ENCODE measurements at places on chromosomes 4 and X.
A peak's percentile ranks its signal among the peaks of the same experiment; 100 is the strongest.

GRCh38 chrX:148649145-148649795 lies 148.9 kb downstream of the AFF2 start:
- no peak for DNase-seq

DNA sequence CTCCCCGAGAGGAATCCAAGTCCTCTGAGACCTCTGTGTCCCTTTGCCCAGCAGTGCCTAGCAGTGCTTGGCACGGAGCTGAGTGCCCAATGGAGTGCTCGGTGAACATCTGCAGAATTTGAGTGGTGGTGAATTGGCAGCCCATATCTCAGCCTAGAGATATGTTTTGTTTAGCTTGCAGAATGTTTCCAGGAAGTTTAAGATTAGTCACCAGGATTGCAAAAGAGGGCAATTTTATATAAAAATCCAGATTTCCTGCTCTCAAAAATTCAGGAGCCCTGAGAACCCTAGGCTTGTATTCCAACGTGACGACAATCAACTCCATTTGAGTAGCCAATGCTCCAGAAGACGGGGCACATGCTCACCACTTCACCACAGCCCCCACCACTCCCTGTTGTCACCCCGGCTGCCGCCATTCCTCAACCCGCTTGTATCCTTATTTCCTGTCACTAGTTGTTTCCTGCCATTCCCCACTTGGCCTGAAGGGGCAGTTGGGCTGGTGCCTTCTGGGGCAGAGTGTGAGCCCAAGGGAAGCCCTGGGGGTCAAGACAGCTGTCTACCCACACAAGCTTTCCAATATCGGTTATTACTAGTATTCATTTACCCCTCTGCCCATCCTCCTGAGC lies 116.9 kb downstream of the EFNB1 start:
- no peak for DNase-seq

- no peak for DNase-seq
Measured at GRCh38 chr4:11138964-11139363, 289.7 kb downstream of the HS3ST1 start.

GRCh38 chr4:141826260-141826659 lies 189.9 kb downstream of the IL15 start:
- DNase-seq = no peak

DNA sequence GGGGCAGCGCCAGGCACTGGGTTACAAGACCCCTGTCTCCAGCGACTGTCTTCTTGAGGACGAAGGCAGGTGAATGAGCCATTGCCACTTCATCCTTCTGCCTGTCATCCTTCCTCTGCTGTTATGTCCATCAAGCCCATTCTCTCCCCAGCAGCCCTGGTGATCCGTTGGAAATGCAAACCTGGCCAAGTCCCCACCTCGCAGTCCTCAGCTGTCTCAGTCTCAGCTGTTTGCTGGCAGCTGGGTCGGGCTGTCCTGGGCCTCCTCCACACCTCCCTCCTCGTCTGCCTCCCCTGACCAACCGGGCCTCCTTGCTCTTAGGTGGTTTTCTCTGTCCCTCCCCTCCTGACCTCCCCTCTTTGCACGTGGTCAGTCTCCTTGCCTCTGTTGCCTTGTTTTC lies 38.0 kb downstream of the PTTG2 start:
- no peak for DNase-seq

DNA sequence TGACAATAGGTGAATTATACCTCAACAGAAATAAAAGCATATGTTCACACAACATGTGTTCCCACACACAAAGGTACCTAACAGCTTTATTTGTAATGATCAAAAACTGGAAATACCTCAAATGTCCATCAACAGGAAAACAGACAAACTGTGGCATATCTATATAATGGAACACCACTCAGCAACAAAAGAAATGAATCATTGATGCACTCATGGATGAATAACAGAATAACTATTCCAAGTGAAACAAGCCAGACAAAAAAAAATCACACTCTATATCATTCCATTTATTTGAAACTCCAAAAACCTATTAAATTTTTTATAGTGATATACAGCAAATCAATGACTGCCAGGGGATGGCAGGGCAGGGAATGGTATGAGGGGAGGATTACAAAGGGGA lies 148.1 kb downstream of the PLS3 start:
- DNase-seq = no peak

DNA sequence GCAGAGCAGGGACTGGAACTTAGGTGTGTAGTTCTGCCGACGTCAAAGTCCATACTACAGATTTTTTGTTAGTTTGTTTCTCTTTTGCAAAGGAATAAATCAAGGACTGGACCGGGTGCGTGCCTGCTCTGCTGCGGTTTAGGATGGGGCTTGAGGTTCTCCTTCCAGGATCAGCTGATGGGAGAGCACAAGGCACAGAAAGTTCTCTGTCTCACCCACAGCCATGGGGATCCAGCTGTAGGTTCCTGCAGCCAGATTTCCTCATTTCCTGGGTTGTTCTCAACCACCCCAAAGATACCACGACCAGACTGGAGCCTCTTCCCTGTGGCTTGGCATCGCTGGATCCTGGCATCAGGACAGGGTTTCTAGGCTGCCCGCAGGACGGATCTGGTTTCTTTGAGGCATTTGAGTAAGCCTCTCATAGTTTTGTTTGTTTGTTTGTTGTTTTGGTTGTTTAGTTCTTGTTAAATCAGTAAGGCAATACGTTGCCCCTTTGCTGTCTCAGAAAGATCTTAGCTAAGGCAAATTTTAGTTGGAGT lies 789 bp upstream of the SRPX start:
- no peak for DNase-seq

GRCh38 chrX:49089553-49089952 lies 9.9 kb upstream of the WDR45 start:
- no peak for DNase-seq

GRCh38 chrX:51694254-51694653 lies 11.6 kb upstream of the CENPVL2 start:
- DNase-seq = no peak

GRCh38 chr4:122531514-122531913 lies 75.0 kb upstream of the IL2 start:
- DNase-seq = no peak

DNA sequence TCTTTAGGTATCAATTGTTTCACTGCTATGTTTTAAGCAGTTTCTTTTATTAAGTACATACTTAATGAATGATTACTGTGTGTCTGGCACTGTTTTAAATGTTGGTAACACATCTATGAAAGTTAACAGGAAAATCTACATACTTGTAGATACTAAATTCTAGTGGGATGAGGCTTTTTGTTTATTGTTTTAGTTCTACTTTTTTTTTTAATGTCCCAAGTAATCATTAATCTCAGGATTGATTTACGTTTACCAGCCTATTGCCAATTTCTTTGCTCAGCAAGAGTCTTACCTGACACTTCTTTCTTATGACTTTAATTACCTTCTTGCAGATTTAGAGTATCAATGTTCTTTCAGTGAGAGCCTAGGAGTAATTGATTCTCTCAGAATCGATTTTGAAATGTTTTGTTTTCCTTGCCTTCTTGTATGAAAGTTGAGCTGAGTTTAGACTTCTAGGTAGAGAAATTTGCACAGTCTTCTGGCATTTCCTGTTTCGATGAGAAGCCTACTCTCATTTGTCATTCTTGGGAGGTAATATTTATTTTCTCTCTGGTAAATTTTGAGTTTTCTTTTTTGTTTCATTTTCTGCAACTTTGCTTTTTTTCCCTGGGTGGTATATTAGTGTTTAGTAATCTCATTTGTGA lies 235.2 kb upstream of the ANKRD50 start:
- DNase-seq = no peak

DNA sequence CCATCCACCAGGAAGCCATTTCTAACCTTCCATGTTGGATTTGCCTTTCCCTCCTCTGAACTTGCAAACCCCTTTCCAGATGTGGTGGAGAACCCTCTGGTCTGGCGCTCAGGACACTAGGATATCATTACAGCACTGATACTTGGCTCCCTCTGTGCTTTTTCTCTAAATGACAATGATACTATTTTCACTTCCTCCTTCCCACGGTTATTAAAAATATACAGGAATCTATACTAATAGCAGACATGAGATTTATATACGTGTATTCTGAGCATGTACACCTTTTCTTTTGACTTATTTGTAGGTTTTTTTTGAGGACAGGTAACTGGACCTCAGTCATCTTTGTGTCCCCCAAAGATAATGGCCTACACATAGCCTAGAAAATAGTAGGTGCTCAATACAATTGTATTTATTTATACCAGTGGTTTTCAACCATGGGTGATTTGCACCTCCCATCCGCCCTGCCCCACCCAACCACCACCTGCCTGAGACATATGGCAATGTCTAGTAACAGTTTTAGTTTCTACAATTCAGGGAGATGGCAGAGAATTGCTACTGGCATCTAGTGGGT lies 60.4 kb upstream of the PLAC8 start:
- no peak for DNase-seq

DNA sequence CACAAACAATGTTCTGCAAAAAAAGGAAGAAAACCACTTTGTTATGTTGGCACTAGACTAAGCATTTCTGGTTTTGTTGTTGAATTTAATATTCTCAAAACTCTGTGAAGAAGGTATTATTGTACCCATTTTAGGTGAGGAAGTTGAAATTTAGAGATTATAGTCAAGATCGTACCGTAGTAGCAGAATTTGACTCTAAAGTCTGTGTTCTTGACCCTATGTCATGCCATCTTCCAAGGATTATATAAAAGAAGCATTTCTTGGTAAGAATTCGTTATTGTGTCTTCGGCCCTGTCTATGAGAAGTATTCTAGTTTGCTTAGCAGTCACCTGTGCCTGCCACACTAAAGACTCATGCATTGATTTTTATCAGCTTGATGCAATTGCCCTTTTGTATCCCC lies 104.4 kb upstream of the MAP9 start:
- DNase-seq = no peak

DNA sequence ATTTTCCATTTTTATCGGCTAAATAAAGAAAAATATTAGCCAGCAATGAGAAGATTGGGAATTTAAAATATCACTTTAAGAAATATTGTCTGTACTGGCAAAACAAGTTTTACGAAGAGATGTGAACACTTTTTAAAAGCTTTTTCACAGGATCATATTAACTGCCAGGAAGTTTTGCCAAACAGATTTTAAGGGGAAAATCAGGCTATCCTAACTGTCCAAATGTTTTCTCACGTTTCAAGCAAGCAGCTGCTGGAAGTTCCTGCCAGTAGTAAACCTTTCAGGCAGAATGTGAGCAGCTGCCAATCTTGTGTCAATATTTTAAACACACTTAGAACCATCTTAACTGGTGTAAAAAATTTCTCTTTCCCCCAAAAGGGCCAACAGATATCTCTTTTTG lies 101.1 kb downstream of the ADGRL3 start:
- DNase-seq = no peak

GRCh38 chrX:41133551-41133950 lies 48.3 kb downstream of the USP9X start:
- DNase-seq = no peak

DNA sequence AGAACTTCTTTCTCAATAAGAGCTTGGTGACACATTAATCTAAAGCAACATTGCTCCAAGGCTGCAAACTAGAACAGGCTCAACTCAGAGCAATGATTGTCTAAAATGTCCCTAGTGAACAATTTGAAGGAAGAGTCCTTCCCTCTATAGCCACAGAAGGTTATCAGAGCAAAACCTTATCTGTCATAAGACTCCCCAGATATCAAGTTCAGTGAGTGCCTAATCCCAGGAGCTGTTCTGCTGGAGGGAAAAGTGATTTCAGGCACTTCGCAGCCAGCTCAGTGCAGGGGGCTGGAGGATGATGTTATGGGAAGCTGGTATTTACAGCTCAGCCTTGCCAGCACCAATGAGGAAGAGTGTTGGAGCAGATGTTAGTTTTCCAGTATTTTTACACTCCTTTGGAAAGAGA lies 497.5 kb downstream of the INPP4B start:
- no peak for DNase-seq

GRCh38 chr4:70152088-70152487 lies 1.9 kb upstream of the PRR27 start:
- DNase-seq = no peak

DNA sequence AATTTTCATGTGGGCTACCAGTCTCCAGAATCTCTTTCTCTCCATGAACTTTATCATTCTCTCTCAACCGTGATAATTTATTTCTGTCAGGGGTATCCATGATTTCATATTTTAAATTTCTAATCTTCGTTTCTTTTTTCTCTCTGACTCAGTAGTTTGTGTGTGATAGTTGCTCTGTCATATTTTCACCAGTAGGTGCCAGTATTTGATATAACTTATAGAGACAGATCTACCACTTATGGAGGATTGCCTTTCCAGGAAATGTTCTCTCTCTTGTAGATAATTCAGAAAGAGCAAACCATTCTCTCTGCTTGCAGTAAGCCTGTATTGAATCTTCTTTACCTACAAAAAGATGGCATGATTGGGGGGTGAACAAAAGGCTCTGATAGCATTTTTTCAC lies 79.3 kb upstream of the DYNLT3 start:
- no peak for DNase-seq

GRCh38 chrX:3743801-3744439 lies 30.5 kb upstream of the PRKX start:
- DNase-seq = no peak

DNA sequence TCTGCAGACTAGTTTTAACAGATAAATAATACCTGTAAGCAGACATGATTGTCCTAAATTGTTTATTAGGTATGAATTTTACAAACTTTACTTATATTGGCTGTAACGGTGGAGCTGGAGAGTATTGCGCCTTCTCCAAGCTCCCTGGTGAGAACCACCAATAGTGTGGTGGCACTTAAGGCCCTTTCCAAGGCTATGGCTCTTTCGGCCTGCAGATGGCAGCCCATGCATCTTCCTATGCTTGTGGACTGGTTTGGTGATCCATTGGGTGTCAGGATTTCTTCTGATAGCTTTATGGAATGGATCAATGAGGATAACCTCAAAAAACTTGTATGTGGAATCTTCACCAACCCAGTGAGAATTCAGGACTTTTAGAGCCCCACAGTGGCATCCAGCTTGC lies 7.8 kb downstream of the LARP1B start:
- DNase-seq = no peak

GRCh38 chr4:22483551-22483981 lies 32.3 kb downstream of the ADGRA3 start:
- no peak for DNase-seq

GRCh38 chr4:1347410-1347864 lies 429 bp downstream of the UVSSA start:
- DNase-seq = peak; percentile 24

GRCh38 chr4:2267320-2267811 lies 5.5 kb upstream of the MXD4 start:
- no peak for DNase-seq

GRCh38 chrX:105701310-105702052 lies 120.9 kb upstream of the NRK start:
- no peak for DNase-seq

DNA sequence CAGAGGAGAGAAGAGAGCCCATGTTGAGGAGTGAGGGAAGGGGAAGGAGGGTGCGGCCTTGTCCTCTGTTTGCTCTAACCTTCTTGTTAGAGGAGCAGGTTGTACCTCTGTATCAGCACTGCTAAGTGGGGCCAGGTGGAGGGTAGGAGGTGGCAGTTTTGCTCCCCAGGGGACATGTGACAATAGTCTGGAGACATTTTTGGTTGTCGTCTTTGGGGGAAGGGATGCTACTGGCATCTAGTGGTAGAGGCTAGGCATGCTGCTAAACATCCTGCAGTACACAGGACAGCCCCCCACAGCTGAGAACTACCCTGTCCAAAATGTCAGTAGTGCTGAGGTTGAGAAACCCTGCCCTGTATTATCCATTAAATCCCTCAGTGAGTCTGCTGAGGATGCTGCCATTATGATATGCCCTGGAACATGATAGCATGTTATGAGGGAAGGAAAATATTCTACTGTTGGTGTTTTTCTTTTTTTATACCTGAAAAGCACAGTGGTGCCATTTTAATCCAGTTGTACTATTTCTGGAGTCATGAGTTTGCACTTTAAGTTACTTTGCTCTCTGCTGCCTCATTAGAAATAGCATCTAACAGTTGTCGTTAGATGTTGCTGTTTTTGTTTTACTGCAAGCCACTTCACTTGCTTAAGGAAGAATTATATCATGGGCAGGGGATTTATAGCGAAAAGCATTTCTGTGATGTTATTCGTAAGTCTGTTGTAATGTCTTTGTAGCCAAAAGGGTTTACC lies 90.6 kb downstream of the LRP2BP start:
- DNase-seq = no peak
